A549 treated with dexamethasone at 1 μM for 4 hours (cell line): ENCODE measurements at places on chromosomes 1 and 21. TPM values are rescaled to one million over a fixed set of nuclear protein-coding genes. Genes with fewer than 3 reads are reported as not detected.

Gene CYB561D1
- 3.8 to 5.1 TPM (median 4.5 TPM) in 5 replicates for total RNA-seq

Gene IGSF5
- total RNA-seq: not detected in 5 replicates

Gene DNAH14
- 12.7 to 16.2 TPM (median 13.4 TPM) in 5 replicates for total RNA-seq

Gene ANKRD34A
- total RNA-seq: 0.24 to 0.47 TPM (median 0.35 TPM) in 5 replicates

Gene JTB
- total RNA-seq: 106 to 145 TPM (median 124 TPM) in 5 replicates

Gene TMED5
- 25.0 to 38.2 TPM (median 33.6 TPM) in 5 replicates for total RNA-seq

Gene NECTIN4
- total RNA-seq: 1.6 to 3.5 TPM (median 2.2 TPM) in 5 replicates

Gene C8B
- total RNA-seq: not detected in 5 replicates

Gene GUK1
- total RNA-seq: 108 to 153 TPM (median 145 TPM) in 5 replicates

Gene REN
- 0.08 TPM in 1 of 5 replicates, not detected in the others for total RNA-seq

Gene PCSK9
- 1.8 to 3.2 TPM (median 2.5 TPM) in 5 replicates for total RNA-seq

Gene VAMP3
- 73.0 to 82.6 TPM (median 76.4 TPM) in 5 replicates for total RNA-seq

Gene TSPAN1
- total RNA-seq: 1.7 to 2.6 TPM (median 2.3 TPM) in 5 replicates

Gene ACTL8
- total RNA-seq: 1.5 to 1.8 TPM (median 1.7 TPM) in 5 replicates

Gene GLIS1
- 0.05 to 0.11 TPM (median 0.06 TPM) in 5 replicates for total RNA-seq

Gene EPS15
- total RNA-seq: 10.5 to 15.3 TPM (median 13.6 TPM) in 5 replicates

Gene CTSS
- total RNA-seq: 15.1 to 17.0 TPM (median 16.4 TPM) in 5 replicates
